ENCODE measurements at places on chromosomes 11 and 22.

DNA sequence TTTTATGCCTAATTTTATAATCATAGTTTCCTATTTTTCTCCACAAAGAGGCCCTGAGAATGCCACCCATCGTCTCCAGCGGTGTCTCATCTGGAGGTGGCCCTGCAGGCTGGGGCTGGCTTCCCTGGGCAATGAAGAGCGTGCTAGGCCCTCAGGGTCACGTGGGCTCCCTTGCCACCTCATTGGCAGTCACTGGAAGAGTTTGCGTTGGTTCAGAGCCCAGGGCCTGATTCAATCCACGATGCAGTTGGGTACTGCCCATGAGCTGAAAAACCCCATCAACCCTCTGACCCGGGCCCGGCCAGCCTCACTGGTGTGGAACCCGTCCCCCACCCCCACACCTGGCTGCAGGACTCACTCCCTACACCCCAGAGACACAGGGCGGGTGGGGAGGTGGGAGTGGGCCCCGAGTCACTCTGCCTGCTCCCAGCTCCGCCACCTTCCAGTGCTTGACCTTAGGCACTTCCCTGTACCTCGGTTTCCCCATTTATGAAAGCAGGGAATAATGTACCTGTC is 43.4 kb upstream of the A4GALT start:
- DNase-seq = no peak

GRCh38 chr11:111749646-111750045 is 16.5 kb downstream of the PPP2R1B start:
- no peak for DNase-seq

DNA sequence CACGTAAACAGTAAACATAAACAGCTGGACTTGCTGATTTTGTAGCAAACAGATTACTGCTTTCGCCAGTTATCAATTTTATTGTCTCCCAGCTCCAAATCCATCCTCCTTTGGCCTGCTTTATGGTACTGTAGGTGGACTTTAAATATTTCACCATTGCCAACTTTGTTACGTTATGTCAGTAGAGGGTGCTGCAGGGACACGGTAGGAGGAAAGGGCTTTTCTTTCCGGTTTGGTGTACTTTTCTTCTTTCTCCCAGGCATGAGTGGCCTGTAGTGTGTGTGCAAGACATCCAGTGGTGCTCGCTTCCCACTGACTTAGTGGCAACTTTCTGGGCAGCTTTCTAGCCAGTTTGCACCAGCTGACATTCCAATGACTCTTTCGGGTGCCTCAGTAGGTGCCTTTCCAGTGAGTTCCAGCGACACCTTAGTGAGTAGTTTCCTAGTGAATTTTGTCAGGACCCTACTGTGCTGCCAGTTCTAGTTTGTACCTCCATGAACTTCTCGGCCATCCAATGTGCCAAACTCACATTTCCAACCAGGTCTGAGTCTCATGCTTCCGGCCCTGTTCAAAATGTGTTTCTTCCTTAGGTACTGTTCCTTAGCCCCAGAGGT is 267.6 kb upstream of the TENM4 start:
- DNase-seq = peak; percentile 60

- DNase-seq = no peak
Measured at GRCh38 chr22:35625763-35626432, 8.8 kb upstream of the MB start.

- no peak for DNase-seq
Measured at GRCh38 chr22:48603621-48604320, 1223.9 kb downstream of the BRD1 start.

DNA sequence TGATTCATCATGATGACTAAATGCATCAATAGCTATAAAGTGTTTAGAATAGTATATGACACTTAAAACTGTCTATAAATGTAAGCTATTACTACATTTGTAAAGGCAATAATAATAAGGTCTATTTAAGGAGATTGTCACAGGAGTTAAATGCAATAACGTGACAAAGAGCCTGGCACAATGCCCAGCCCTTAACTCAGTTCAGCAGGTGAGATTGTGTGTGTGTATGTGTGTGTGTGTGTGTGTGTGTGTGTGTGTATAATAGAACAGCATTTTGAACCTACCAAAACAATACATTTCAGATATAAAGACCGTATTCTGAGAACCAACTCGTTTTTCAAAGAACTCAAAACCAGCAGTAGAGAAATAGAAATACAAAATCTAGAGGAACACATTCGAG is 177.5 kb downstream of the MYO18B start:
- no peak for DNase-seq

DNA sequence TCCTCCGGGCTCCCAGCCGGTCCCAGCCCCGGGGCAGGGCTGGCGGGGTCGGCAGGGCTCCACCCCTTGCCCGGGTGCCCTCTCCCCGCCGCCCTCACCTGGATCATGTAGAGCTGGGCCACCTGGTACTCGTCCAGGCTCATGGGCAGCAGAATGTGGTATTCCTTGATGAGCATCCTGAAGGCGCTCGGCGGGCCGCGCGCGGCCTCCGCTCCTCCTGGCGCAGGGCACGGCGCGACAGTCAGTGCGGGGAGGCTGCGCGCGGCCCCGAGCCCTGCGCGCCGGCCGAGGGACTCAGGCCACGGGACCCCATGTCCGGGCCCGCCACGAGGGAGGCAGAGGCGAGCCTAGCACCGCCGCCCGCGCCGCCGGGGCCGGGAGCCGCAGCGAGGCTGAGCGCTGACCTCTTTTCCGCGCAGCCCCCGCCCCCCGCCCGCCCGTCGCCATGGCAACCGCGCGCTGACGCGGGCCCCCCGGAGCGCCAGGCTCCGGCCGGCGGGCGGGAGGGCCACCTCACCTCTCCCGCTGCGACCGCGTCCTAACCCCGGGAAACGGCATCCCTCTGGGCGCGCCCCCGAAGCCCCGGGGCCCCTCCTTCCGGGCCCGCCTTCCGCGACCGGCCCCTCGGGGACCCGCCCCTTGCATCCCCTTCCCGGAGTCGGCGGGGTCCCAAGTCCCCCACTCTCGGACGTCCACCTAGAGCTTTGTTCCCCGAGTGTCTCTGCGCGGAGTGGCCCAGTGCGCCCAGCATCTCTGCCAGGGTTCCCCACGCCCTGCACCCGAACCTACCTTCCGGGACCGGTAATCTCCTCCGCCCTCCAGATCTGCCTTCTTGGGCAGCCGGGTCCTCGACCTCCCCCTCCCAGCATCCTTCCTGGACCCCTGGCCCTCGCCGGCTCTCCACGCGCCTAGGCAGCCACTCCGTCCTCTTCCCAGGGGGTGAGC is 886 bp downstream of the PITPNM1 start:
- DNase-seq = peak; percentile 77

DNA sequence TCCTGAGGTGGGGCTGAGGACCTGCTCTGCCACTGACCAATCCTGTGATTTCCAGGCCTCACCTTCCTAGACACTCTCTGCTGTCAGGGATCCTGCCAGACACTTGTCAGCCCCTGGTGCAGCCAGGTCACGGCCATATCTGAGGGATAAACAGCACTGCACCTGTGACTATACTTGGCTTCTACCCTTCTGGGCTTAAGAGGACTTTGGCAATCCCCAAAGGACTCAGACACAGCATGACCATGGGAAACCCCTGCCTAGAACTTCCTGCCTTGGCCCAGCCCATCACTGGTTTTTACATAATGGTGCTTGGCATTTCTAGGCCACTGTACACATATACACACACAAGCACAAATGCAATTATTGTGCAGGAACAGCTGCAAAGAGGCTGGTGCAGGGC is 11.6 kb upstream of the OLFML1 start:
- no peak for DNase-seq

GRCh38 chr22:43921370-43921769 is 2.2 kb upstream of the PNPLA3 start:
- DNase-seq = no peak

Measured in iPS-NIHi11 (cell line).